ENCODE measurements at places on chromosomes 3 and 15.
A peak's percentile ranks its signal among the peaks of the same experiment; 100 is the strongest.

- no peak for DNase-seq
These were observed 799 bp upstream of the C2CD4B start for GRCh38 chr15:62165793-62166375.

DNA sequence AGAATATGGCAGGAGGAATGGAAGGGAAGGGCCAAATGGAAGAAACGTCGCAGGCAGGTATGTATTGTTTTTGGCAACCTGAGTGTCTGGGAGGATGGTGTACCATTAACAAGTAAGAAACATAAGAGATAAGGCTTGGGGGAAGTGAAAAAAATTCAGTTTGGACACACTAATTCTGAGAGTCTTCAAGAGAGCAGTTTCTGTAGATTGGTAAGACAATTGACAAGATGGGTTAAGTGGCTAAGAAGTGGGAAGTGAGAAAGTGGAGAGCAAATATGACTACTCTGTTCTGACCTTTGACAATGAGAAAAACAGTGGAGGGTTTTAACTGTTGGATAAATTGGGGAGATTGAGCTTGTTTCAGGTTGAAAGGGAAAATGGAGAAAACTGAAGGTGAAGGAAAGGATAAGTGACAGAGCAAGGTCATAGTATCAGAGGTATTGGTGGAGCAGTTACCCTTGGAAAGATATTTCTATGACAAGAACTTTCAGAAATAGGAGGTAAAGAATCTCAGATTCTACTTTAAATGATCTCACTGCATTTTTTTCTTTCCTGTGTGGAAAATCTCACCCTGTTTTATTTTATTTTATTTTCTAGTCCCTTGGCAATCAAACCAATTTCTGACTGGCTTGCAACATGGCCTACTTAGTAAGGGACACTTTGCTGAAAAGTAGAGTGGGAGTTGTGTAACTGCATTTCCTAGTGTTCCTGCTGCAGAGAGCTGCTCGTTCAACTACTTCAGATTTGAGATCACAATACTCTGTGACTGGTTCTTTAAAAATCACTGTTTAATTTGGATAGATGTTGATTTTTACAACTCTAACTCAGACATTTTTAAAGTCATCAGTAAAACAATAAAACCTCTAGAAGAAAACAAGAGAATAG lies 23.1 kb upstream of the GABPB1 start:
- DNase-seq = peak; percentile 79

- no peak for DNase-seq
These were observed 487.4 kb downstream of the FGF12 start for GRCh38 chr3:192239956-192240355.

- DNase-seq = no peak
These were observed 215.6 kb upstream of the UMPS start for GRCh38 chr3:124514683-124515082.

GRCh38 chr15:75043509-75044257 lies 20.3 kb downstream of the PPCDC start:
- no peak for DNase-seq

- no peak for DNase-seq
These were observed 74.4 kb upstream of the CHRNB4 start for GRCh38 chr15:78715434-78715833.

DNA sequence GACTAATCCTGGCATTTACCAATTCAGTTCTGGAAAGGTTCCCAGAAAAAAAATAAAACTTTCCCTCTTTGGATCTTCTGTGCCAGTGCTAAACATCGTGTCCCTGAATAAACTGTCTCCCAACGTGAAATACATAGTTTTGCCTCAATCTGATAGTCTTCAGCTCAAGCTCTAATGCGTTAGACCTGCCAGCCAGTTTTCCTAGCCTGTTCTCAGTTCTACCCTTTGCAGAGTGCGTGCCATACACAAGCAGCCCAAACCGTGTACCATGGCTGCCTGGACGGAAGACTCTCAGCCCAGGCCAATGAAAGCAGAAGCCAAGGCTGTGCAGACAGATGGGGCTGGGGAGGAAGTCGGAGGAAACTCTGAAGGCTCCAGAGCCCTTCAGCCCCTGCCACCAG lies 11.4 kb upstream of the OCA2 start:
- DNase-seq = no peak

GRCh38 chr15:91921843-91922198 lies 68.3 kb downstream of the SLCO3A1 start:
- no peak for DNase-seq

DNA sequence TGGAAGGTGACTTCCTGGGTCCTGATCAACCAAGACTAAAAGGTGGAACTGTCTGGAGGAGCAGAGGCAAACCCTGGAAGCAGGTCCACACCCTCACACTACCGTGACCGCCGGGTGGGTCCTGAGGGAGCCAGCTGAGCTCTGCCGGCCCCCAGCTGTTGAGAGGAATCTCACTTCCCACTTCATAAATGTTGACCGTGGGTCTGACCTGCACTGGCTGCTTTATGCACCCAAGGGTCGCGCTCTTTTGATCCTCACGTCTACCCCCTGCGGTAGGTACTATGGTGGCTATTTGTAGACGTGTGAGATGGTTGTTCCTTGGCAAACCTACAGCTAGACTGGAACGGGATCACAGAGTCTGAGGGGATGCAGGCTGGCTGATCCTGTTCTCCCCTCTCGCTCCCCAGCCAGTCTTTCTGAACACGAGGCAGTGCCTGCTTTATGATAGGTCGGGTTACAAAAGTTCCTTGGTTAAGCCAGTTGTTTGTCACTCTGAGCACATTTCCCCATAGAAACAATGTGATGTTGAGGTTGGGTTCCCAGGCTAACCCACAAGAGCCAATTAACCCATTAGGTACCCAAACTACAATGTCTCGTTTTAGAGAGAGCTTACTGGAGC lies 113.0 kb upstream of the ETV5 start:
- no peak for DNase-seq

GRCh38 chr15:34904527-34904926 lies 65.0 kb downstream of the AQR start:
- no peak for DNase-seq

DNA sequence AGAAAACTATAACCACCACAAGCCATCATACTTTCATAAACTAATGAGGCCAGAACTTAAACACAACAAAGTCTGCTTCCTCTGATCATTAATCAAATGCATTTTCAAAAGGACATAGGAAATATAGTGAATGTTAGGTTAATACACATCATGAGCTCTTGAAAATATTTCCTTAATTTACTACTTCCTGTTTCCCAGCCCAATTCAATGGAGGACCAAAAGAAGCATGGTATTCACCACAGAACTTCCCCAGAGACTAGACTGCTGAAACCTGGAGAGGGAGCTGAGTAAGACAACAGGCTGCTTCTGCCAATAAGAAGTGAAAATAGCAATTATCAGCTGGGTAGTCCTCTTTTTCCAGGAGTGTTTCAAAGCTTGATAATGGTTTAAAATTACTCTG lies 250.3 kb downstream of the ULK4 start:
- DNase-seq = no peak

GRCh38 chr3:40580494-40581091 lies 55.8 kb downstream of the ZNF621 start:
- peak; percentile 73 for DNase-seq
